ENCODE measurements at places on chromosomes 12 and 14.
A peak's percentile ranks its signal among the peaks of the same experiment; 100 is the strongest.

- no peak for DNase-seq
Measured at GRCh38 chr12:7448099-7448498, 4.1 kb upstream of the CD163L1 start.

GRCh38 chr12:51822956-51823355 lies 25.6 kb downstream of the FIGNL2 start:
- no peak for DNase-seq

GRCh38 chr12:40980427-40980961 lies 207.6 kb upstream of the PDZRN4 start:
- no peak for DNase-seq

- DNase-seq, result no peak
Measured at GRCh38 chr12:102093319-102093718, 26.6 kb downstream of the NUP37 start.

- DNase-seq, result no peak
Measured at GRCh38 chr14:33657476-33657875, 293.4 kb downstream of the EGLN3 start.

DNA sequence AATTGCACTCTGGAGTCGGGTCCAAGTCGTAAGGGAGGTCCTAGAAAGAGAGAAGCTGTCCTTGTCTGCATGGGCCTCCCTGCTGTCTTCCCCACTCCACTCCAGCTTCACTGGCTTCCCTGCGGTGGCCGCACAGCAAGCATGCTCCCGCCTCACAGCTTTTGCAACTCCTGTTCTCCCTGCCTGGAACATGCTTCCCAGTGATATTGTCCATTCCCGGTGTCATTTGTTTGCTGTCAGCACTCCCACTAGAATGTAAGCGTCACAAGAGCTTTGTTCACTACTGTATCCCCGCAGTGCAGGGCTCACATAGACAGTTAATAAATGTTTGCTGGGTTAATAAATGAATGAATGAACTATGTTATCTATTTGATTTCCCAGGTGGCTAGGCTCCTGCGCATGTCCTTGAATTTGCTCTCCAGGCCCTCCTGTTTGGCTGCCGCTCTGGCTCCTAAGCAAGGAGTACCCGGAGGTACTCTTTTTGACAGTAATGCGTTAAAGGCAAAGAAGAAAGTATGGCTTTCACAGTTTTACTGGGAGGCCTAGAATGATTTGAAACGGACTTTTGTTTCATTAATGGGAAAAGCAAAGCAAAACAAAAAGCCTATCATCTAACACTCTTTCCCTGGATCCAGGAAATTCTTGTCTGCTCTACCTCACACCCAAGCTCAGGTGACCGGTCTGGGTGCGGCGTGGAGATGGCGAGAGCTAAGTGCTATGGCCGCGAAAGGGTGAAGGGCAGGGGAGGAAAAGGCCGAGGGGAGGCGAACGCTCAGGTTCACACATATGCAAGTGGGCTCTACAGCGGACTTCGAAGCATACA lies 6.2 kb upstream of the SLC7A7 start:
- DNase-seq, result no peak

GRCh38 chr12:106369624-106370346 lies 12.2 kb downstream of the POLR3B start:
- no peak for DNase-seq

DNA sequence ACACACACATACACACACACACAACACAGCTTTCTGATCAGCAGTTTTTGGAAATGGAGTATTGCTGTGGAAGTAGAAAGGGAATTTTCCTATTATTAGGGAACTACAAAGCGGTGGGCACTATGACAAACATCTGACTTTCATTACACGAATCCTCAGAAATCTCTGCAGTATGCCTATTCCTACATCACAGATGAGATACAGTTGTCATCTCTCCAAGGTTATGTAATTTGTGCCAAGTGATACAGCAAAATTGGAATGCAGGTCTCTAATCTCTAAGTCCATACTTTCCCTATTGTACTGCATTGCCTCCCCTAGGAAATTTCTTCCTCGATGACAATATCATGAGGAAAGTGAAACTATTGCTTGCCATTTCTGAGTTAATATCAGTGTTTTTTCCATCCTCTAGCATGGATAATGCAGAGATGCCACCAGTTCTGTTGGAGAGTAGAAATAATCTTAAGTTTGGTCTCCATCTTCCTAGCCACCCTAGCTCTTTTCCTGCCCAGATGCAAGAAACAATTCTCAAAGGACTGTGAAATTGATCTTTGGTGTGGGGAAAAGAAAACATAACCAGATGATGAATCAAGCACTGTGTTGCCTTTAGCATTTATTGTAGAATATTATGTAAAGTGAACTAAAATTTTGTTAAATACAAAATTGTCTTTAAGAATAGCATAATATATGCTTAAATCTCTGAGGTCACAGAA lies 94.7 kb downstream of the ERGIC2 start:
- no peak for DNase-seq

DNA sequence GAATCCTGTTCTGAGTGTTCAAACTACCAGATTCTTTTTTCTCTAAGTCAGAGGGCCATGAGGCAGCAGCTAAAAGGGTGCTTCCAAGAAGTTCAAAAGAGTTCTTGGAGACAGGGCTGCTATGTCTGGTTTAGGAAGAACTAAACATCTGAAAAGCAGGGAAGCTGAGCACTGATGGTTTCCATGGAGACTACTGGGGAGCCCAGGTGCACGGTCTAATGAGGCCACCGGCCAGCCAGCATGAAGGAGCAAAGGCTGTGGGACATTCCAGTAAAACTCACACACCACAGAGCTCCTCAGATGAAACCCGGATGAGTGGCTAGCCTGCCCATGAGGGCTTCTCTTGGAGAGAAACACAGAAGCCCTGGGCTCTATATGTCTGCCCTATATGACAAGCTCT lies 97.3 kb downstream of the KCNK10 start:
- DNase-seq, result no peak

GRCh38 chr12:4621511-4621910 lies 27.3 kb downstream of the AKAP3 start:
- DNase-seq, result no peak

- no peak for DNase-seq
Measured at GRCh38 chr12:3630621-3631271, 122.2 kb downstream of the CRACR2A start.

GRCh38 chr14:58797010-58797429 lies 159.3 kb downstream of the DACT1 start:
- no peak for DNase-seq

- DNase-seq, result no peak
Measured at GRCh38 chr14:60838601-60839000, 104.0 kb downstream of the MNAT1 start.

- DNase-seq, result no peak
Measured at GRCh38 chr14:92934196-92935085, 11.5 kb downstream of the CHGA start.

GRCh38 chr14:74238974-74239847 lies at the start of gene VSX2:
TSS of gene VSX2 (plus strand) at chr14:74239449. CDS start at chr14:74239562, 113 bp downstream.
- no peak for DNase-seq

DNA sequence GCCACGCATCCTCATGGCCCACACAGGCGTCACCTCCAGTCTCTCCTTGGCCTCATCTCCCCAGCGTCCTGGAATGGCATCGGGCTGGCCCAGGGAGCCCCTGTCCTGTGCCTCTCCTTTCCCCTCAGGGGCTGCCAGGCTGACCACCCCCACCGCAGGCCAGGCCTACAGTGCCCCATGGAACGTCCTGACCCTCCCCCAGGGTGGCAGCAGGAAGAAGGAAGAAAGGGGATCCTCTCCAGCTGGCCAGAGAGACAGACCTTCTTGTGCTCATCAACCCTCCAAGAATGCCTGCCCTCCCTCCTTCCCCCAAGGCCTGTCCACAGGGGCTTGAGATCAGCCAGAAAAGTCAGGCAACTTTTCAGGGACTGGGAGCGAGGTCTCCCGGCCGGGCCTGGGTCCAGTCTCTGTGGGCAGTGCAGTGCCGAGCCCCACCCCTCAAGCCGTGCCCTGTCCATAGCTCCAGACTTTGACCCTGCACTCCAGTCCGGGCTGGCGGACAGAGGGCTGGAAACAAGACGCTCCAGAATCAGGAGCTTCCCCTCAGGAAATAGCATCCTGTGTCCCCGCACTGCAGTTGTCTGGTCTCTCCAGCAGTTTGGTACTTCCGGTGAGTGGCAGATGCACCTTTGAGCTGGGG lies at the start of gene DAO:
Gene DAO (plus strand): TSS at position 478 of the 640 bp plus-strand sequence. CDS start 4,915 bp downstream, outside the sequence.
- DNase-seq, result peak; percentile 44

- DNase-seq, result no peak
Measured at GRCh38 chr12:93231938-93232337, 145.8 kb upstream of the NUDT4 start.

GRCh38 chr12:57524814-57525614 lies 2.4 kb downstream of the MBD6 start:
- no peak for DNase-seq

DNA sequence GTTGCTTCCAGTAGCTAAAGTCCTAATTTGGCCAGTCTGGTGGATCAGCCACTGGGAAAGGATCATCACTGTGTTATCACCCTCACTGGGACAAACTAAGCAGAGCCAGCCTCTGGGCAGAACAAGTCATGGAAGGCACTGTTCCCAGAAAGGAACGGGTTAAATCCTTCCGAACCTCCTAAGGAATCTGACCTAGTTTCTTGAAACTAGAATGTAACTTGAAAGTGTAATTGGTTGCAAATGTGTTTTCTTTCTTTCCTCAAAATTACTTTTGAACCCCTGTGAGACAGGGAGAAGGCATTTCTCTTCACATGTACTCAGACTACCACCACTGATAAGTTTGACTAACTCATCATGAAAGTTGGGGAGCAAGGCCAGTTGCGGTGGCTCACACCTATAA lies 18.7 kb upstream of the KICS2 start:
- no peak for DNase-seq

- no peak for DNase-seq
Measured at GRCh38 chr12:2490831-2491230, 303.9 kb upstream of the FKBP4 start.

DNA sequence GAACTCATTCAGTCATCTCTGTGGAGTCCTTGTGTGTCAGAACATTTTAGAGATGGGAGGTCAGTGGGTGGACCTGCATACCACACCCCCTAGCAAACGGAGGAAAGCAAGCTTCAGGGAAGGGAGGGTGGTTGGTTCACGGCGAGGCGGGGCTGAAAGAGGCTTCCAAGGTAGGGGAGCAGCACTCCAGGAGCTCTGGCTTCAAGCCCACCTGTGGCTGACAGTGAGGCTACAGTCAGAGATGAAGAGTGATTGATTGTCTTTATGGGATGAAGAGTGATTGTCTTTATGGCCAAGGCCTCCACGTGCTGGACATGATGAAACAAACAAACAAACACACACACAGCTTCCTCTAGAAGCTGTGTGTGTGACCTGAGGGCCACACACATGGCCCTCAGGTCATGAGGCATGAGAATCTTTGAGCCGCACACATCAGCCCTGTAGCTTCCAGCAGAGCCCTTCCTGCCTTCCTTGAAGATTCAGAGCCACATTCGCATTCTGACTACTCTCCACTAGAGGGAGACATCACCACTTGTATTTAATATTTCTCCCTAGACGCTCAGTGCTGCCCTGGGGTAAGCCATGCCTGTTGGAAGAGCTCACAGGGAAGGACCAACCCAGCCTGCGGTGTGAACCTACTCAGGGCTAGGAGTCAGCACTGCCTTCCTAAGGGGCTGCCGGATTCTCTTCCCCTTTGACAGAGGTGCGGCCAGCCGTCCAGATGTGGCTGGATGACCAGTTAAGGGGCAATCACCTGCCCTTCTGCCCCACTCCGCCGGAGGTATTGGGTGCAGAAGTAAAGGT lies 54.4 kb upstream of the KCNA1 start:
- peak; percentile 92 for DNase-seq

DNA sequence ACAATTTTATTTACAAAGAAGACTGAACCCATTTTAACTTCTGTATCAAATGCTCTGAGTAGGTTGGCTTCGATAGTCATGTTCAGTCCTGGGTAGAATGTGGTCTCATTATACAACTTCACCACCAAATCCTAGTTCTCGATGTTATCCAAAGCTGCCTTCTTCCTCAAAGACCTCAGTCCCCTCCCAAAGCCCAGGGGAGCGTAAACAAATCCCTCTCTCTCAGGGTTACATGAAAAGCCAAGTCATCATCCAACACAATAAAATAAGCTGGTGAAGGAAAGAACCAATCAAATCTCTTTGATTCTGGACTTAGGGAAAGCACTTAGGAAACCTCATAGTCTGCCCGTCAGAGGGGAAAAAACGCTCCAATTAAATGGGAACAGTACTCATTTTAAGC lies 9.1 kb downstream of the PTCSC3 start:
- DNase-seq, result no peak

DNA sequence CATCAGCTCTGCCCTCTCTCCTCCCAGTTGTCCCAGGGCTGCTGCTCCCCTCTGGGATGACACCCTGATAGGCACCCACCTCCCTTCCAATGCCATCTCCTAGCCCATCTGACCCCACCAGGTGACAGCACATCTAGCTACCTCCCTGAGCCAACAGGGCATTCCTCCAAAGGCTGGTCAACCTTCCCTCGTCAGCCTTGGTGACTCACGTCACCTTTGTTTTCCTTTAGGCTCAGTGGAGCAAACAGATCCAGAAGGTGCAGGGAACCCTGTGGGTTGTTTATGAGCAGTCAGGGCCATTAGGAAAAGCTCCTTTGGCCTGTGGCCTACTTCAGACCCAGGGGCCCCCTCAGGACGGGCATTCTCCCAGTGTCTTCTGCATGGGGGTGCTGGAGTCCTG lies 32.4 kb downstream of the PIGH start:
- no peak for DNase-seq

GRCh38 chr12:7628381-7628961 lies 37.2 kb downstream of the APOBEC1 start:
- DNase-seq, result no peak

DNA sequence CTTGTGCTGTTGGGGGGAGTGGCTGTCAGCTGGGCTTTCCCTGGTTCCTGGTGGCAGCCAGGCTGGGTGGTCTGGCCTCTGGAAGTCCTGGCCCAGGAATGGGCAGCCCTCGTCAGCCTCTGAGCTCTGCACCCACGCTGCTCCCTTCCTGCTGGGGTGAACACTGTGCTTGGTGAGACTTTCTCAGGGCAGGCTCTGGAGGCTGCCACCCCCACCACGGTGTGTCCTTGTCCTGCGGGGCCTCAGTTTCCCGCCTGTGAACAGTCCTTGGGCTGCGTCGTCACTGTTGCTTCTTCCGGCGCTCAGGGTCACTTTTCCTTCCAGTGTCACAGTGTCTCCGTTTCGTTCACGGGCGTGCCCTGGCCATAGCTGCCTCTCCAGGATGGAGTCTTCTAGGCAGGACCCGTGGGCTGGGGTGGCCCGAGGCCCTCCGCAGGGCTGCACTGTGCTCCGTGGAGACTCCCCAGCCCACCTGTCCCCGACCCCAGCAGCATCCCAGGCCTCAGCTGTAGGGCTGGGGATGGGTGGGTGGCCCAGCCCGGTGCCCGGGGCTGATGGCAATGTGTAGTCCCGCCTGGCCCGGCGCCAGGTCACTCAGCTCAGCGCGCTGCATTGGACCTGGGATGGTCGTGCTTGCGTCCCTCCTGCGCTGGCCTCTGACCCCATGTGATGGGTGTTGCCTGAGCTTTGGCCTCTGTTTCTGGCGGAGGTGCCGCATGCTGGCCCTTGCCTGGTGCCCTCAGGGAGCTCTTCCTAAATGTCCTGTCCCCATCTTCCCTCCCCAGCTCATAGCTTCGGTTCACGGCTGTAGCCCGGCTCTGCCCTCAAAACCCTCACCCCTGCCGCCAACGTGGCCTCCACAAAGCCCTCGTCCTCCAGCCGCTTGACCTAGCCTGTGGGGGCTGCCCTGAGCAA lies 6.8 kb downstream of the KIF26A start:
- no peak for DNase-seq

- DNase-seq, result no peak
Measured at GRCh38 chr12:131583090-131583712, 127.7 kb upstream of the SFSWAP start.

All from pons (tissue), 1 donor.